ENCODE measurements at places on chromosomes 1 and 21.

DNA sequence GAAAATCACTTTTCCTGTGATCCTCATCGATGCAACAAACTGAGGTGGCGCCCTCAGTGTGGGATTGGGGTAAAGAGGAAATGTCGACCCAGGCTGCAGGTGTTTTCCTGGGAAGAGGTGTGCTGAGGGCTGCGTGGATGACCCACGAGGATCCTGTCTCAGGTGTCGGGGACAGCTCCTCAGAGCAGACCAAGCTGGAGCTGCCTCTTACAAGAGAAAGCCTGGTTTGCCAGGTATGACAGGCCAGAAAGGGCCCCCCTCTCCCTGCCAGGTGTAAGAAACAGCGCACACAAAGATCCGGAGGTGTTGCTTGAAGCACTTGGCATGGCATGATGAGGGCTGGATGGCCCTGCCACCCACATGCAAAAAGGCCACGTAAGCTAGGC is 12.6 kb downstream of the FHAD1 start:
- DNase-seq: no peak

GRCh38 chr1:87113313-87113712 is 198.9 kb downstream of the HS2ST1 start:
- DNase-seq: no peak

GRCh38 chr1:210696709-210697108 is 368.0 kb downstream of the HHAT start:
- DNase-seq: peak; percentile 61

DNA sequence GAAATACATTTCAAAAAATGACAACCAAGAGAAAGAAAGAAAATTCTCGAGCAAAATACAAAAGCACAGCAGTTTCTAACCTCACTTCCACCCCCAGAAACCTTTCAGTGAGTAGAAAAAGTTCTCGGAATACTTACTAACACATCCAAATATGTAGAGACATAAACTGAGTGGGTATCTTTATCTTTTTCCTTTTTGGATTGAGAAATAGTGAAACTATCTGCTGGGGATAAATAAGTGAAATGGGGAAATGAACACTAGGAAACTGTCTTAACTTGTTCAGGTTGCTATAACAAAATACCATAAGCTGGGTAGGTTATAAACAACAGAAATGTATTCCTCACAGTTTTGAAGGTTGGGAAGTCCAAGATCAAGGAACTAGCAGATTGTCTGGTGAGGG is 72.0 kb downstream of the VCAM1 start:
- DNase-seq: no peak

DNA sequence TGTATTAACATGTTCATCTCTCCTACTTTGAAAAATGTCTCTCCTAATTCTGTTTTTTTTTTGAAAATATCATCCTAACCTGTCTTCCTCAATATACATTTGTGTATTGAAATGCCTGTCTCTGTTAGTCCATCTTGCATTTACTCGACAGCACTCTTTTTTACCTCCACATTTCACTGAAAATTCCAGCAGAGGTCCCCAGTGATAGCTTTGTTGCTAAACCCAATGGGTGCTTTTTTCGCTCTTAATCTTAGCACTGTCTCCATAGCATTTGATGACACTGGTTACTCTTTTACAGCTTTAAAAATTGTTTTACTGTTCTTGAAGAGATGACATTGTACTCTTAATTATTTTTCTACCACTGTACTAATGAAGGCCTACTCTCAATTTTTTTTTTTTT is 10.8 kb downstream of the OSBPL9 start:
- peak; percentile 28 for DNase-seq

Data from Jurkat, Clone E6-1 (cell line).